ENCODE measurements at places on chromosomes 1 and 21.

GRCh38 chr1:162732094-162732493 lies 58.4 kb upstream of the HSD17B7 start:
- DNase-seq, result no peak

DNA sequence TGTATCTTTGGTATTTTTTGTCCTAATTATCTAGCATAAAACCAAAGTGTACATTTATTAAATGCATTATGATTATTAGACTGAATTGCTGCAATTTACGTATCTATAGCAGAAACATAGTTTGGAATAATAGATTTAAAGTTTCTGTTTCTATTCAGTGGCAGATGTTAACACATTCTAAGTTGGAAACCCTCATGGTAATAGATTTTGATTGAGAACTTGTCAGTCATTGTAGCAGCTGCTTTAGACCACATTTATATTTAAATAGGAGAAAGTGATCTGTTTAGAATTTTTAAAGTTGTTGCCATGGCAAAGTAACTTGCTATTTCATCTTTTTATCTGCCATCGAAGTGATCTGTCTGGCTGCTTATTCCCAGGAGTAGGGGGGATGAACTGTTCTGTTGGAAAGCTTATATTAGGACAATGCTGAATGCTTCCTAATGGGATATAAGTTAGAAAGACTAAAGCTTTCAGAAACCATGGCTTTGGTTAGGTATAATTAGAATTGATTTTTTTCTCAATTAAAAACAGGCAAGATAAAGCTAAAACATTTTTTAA lies 61.6 kb downstream of the HS2ST1 start:
- DNase-seq, result no peak

- DNase-seq, result no peak
Observed at GRCh38 chr1:14313731-14314431, 284.6 kb upstream of the KAZN start.

DNA sequence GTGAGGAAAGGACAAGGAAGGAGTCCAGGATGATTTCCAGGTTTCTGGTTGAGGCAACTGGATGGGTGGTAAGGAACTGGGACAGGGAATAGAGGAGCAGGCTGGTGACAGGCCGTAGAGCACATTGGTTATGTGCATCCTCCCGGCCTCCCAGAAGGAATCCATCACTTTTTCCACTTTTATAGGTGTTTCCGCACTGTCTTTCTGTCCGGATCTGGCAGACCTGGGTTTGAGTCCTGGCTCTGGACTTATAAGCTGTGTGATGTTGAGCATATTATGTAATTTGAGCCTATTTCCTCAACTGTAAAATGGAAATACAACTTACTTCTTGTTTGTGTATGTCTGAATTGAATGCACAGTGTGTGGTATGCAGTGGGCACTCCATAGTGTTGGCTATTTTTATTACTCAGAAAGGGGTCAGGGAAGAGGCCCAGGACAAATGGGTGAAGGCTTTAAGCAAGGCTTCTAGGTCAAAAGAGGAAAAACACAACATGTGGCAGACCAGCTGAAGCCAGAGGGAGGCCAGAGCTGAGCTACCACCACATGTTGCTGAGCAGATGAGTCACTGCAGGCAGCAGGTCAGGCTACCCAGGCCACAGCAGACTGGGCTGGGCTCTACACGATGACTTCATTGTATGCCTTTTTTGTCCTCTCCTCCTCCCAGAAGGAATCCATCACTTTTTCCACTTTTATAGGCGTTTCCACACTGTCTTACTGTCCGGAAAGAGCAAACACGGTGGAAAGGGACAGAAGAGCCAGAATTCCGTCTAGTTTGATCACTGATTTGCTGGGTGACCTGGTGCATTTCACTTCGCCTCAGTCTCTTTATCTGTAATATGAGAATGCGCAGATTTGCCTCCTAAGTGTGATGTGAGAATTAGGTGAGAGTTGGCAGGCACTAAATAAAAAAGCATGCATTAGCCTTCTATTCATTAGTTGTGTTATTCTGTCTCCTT lies 791 bp upstream of the MAST2 start:
- DNase-seq, result peak; percentile 89

DNA sequence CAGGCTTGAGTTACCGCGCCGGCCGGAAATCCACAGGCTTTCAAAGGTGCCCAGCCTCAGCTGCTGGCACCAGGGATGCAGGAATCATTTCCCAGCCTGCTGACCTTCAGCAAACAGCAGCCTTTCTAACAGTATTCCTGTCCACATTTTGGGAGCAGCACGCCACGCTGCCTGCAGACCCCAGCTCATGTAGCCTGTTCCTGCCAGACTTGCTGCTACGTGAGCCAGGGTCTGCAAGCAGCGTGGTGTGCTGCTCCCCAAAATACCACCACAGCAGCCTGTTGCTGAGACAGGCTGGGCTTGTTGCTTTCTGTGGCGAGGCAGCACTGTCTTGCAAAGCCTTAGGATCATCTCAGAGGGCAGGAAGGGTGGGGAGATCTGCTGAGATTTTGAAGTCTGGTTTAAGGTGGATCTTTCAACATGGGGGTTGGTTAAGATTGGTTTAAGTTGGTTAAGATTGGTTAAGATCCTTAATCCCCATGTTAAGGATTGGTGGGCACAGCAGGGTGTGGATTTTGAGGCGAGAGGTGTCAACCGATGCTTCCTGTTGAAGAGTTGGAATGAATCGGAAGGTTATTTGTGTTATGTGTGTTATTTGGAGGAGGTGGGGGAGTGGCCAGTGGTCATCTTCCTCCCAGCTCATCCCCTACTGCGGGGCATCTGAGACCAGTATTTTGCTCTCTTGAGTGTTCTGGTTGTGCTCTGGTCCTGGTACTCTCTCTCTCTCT lies 12.9 kb downstream of the FAAH start:
- no peak for DNase-seq

GRCh38 chr1:49694251-49694827 lies 329.4 kb downstream of the AGBL4 start:
- no peak for DNase-seq

DNA sequence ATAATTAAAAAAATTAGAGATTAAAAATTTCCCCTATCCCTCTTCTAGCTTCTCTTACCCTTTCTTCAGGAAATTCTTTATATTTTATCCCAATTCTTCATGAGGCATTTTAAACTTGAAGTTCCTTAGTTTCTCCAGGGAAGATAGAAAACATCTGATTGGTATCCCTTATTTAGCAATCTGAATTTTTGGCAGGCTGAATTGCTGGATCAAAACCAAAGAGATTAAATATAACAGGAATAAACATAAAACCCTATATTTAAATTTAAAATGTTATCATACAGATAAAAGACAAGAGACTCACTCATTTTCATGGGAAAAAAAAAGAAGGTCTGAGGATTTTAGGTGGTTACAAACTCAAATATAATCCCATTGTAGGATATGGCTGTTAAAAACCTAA lies 204.2 kb downstream of the CHRM3 start:
- DNase-seq, result no peak

GRCh38 chr21:17462276-17462981 lies 50.4 kb upstream of the CXADR start:
- peak; percentile 10 for DNase-seq

GRCh38 chr1:198528364-198528763 lies 12.1 kb downstream of the ATP6V1G3 start:
- no peak for DNase-seq

GRCh38 chr1:145891143-145891542 lies 5.5 kb upstream of the ANKRD35 start:
- DNase-seq, result no peak

DNA sequence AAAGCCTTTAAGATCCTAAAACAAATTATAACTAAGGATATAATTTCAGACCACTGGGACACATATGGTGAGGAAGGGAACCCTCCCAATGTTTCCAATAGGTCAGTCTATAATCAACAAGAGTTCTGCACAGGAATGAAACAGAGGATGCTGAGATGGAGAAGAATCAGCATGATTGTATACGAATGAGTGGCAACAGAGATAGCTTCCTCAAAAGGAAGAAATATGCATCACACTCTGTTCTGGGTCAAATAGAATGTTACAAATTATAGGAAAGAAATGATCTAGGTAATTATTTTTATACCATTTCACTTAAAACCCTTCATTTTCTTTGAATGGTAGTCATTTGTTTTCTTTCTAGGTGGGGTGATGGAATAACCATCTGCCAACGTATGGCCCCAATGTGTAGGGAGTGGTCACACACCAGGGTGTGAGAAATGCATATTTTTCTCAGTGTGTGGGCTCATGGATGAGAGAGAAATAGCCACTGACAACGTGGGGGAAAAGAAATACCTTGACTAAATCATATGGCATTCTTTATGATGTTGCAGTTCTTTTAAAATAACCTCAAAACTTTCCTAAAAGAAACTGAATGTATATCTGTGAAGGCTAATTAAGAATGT lies 104.6 kb upstream of the IVNS1ABP start:
- no peak for DNase-seq

- no peak for DNase-seq
Observed at GRCh38 chr1:39776400-39776713, 5.2 kb upstream of the OXCT2 start.

GRCh38 chr1:200965111-200965805 lies 58.3 kb downstream of the KIF21B start:
- DNase-seq, result no peak

- DNase-seq, result peak; percentile 89
Observed at GRCh38 chr1:78003882-78004718, 639 bp upstream of the DNAJB4 start.

GRCh38 chr1:97581614-97582051 lies 339.2 kb downstream of the DPYD start:
- no peak for DNase-seq

All from ACHN (cell line).